AG04449 (cell line): ENCODE measurements at places on chromosomes 12 and 14.

DNA sequence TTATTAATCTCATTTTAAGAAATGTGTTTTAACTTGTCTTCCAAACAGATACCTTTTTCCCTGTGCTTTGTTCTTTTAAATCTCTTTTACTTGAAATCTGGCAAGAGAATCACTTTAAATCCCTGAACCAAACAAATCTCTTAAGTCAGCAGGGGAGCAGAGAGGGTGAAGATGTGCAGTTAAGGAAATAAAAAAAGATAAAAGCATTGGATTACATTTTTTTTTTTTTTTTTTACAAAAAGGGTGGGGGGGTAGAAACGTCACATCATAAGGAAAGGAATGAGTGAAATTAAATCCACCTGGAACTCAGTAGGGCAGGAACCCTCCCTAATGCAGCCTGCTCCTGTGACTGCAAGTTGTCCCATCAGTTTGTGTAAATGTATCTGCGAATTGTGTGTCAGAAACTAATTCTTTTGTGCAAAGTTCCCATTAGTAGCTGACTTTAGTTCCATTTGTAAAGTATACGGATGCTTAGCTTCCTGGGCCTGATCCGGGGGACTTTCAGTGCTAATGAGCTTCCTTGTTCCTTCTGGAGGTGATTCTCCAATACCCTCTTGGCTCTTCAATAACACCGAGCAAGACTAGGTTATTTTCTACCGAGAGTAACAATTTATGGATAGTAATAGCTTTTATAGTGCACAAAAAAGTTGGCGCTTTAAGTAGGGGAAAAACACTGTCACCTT, 1.5 kb downstream of the TTC6 start:
- no peak for DNase-seq

- no peak for DNase-seq
Observed at GRCh38 chr12:32027684-32028365, 68.6 kb downstream of the RESF1 start.

DNA sequence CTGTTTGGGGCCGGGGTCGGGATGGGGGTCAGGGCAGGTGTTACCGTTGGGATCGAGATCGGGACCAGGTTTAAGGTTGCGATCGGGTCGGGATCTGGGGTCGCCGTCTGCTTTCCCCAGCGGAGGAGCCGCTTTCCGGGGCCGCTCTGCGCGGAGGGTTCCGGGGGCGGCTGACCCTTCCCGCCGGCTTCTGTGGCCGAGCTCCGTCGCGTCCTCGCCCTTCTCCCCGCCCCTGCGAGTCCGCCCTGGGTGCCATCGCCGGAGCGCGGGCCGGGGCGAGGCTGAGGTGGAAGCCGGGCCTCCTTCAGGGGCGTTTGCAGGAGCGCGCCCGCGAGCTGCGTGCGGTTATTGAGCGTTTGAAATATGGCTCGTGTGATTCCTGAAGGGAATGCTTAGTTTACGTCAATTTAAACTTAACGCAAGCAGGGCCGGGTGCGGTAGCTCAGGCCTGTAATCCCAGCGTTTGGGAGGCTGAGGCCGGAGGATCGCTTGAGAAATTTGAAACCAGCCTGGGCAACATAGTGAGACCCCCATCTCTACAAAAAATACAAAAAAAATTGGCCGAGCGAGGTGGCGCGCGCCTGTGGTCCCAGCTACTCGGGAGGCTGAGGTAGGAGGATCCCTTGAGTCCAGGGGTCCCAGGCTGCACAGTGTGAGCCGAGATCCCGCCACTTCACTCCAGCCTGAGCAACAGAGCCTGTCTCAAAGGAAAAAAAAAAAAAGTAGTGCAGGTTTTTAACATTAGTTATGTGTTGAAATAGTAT, 620 bp downstream of the PGAM5 start:
- DNase-seq, result no peak

DNA sequence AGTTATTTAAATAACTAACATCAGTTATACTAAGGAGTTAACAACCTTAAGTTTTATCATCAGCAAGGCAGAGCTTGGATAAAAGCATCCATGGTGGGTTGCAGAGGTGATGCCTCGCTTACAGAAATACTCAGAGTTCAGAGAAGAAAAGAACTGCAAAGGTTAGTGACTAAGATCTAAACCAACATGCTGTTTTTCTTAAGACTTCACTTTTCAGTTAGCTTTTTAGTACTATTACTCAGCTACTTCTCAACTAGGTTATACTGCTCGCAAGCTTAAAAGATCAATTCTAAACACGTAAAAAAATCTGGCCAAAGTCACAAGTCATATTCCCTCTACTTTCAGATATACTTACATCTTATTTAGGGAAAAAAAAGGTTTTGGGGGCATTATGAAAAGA, 2.8 kb downstream of the PPP1CC start:
- no peak for DNase-seq

DNA sequence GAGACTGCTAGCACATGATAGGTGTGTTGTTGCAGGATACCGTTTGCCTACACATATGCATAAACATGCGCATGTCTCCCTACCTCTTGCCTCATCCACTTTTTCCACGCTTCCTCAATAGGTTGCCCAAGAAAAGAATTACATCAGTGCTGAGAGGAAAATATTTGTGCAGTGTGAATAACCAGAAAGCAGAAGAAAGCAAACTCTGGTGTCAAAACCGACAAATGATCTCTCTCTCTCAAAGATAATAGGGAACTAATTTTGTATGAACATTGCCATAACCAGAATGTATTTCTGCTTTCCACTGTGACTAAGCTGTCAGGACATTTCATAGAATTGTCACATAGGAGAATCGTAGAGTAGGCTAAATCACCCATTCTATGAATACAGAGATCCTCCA, 1.3 kb downstream of the CLEC7A start:
- DNase-seq, result no peak

DNA sequence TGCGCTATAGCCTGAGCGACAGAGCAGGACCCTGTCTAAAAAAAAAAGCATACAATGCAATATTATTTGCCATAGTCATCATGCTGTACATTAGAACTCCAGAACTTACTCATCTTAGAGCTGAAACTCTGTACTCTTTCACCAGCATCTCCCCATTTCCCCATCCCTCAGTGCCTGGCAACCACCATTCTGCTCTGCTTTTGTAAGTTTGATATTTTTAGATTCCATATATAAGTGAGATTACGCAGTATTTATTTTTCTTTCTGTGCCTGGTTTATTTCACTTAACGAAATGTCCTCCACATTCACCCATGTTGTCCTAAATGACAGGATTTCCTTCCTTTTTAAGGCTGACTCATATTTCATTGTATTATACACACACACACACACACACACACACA, 121.8 kb downstream of the BBS10 start:
- no peak for DNase-seq

- no peak for DNase-seq
Observed at GRCh38 chr14:80136358-80136757, 74.9 kb downstream of the DIO2 start.

- no peak for DNase-seq
Observed at GRCh38 chr14:103563226-103563620, 463 bp downstream of the COA8 start.

- no peak for DNase-seq
Observed at GRCh38 chr12:49763006-49763591, 21.7 kb downstream of the TMBIM6 start.

DNA sequence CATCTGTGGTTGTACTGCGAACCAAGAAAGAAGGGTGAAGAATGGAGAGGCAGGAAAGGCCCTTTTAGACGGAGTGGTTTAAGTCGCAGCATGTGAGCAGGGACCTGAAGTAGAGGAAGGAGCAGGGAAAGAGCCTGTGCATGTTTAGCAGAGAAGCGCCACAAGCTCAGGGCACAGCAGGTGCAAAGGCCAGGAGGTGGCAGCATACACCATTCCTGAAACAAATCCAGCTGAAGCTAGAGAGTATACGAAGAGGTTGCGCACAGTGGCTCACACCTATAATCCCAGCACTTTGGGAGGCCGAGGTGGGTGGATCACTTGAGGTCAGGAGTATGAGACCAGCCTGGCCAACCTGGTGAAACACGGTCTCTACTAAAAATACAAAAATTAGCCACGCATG, 49.9 kb downstream of the HELB start:
- DNase-seq, result no peak

GRCh38 chr12:11598900-11599299, 50.6 kb upstream of the ETV6 start:
- no peak for DNase-seq

- DNase-seq, result no peak
Observed at GRCh38 chr12:93762912-93763553, 85.9 kb downstream of the CRADD start.

DNA sequence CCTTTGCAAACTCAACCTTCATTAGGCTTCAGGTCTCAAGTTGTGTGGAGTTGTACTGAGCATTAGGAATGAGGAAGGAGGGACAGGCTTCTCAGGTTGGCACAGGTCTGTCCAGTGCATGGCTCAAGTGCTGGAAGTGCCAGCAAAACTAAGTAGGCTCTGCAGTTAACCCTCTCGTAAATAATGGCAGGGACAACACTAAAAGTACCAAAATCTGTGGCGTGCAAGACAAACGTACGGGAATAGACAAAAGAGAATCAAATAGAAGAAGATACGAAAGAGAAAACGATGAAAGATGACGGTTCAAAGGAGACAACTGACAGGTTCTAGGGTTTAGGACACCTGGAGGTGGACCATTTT, 612 bp downstream of the TRAPPC6B start:
- no peak for DNase-seq

DNA sequence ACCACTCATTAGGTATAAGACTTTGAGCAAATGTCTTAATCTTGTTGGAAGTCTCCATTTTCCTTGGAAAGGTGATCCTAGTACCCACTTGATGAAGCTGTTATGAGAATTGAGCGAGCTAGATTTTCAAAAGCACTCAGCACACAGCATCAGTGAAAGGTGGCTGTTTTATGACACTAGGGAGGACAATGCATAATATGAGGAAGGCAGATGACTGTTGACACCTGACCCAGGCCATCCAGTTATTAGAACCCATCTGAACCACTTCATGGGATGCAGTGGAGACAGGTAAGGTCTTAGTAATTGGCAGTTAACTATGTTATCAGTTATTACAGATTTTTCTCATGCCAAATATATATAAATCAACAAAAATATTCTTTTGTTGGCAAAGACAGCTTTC, 369.9 kb upstream of the PDE3A start:
- no peak for DNase-seq

- no peak for DNase-seq
Observed at GRCh38 chr14:77355811-77356210, 21.1 kb downstream of the TMED8 start.

- DNase-seq, result no peak
Observed at GRCh38 chr12:103504606-103505005, 8.8 kb upstream of the C12orf42 start.

GRCh38 chr12:101777978-101778377, 38.7 kb upstream of the SYCP3 start:
- no peak for DNase-seq

- DNase-seq, result no peak
Observed at GRCh38 chr14:55699131-55700057, 119.4 kb downstream of the KTN1 start.
